ENCODE measurements at places on chromosomes 5 and 9. TPM values are rescaled to one million over a fixed set of nuclear protein-coding genes. Genes with fewer than 3 reads are reported as not detected.
A peak's percentile ranks its signal among the peaks of the same experiment; 100 is the strongest.

Gene EGFL7
- polyA plus RNA-seq: 73.4 TPM

GRCh38 chr5:69300537-69301203 lies 31.9 kb downstream of the CCDC125 start:
- DNase-seq: no peak

GRCh38 chr5:114311968-114312367 lies 49.9 kb upstream of the KCNN2 start:
- no peak for DNase-seq

- DNase-seq: no peak
These were observed 276.1 kb downstream of the TAF11L14 start for GRCh38 chr5:17910318-17910717.

Gene FOXI1
- not detected for polyA plus RNA-seq

GRCh38 chr9:77010527-77010926 lies 8.9 kb upstream of the FOXB2 start:
- DNase-seq: no peak

DNA sequence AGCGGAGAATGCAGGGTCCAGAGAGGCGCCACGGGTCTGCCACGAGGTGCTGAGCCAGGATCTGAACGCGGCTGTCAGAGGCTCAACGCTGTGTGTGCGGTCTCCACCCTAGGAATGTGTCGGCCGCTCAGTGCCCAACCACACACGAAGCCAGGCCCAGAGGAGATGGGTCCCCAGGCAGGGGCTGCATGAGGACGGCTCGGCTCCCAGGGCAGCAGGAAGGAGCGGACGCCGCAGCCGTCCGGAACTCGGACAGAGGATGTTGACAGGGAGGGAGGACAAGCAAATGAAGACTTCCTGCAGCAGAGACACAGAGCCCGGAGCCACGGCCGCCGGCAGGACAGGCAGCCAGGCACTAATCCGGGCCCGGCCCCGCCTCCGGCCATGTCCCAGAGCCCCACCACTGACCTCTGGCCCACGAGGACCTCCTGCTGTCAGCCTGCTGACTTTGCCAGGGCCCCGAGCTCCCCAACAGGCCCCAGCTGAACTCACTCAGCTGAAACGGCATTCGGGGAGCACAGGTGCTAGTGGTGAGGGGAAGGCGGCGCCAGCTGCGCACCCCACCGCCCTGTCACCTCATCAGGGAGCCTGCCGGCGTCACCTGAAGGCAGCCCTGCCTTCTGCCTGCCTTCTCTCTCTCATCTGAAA lies 12.7 kb downstream of the VAV2 start:
- peak; percentile 51 for DNase-seq

Gene AK8
- polyA plus RNA-seq: not detected

Gene PSAT1
- polyA plus RNA-seq: 0.31 TPM

- DNase-seq: no peak
These were observed 1.1 kb upstream of the CMBL start for GRCh38 chr5:10308844-10309243.

Gene STKLD1
- polyA plus RNA-seq: 0.46 TPM

- DNase-seq: peak; percentile 63
These were observed 12.0 kb upstream of the OLFM1 start for GRCh38 chr9:135075234-135076142.

Gene GABBR2
- 0.08 TPM for polyA plus RNA-seq

DNA sequence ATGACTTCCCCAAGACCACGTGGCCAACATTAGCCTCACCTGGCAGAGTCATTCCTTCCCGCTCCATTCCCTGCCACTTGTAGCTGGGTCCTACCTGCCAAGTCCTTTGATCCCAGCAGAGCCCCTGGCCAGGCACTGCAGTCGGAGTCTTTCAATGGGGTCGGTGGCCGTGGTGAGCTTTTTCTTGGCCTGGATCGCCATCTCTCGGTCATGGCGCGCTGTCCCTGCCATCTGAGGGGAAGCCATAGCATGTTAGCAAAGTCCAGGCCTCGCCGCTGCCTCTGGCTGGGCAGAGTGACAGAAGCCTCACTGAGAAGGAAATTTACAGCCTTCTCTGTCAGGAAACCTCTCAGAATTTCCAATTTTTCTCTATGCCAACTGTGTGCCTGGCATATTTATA lies 17.5 kb downstream of the CAPSL start:
- DNase-seq: no peak

DNA sequence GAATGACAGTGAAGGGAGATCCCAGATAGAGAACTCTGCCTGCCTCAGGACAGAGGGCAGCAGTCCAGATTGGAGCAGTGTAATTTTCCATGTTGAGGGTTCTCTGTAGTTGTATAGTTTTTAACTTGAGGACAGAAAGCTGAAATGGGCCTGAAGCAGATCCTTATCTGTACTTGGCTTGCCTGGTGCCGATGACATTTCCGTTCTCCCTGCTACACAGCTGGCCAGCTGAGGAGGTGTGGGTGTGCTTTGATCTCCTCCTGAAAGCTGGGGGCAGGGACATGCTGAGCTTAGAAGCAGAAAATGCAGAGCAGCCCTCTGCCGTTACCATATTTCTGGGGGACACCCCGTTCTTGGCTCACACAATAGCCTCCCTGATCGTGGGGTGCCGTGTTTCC lies 10.5 kb downstream of the GLRX start:
- peak; percentile 34 for DNase-seq

GRCh38 chr9:95506678-95507463 lies 9.9 kb downstream of the PTCH1 start:
- peak; percentile 34 for DNase-seq

- no peak for DNase-seq
These were observed 89.0 kb downstream of the HRH2 start for GRCh38 chr5:175746851-175747250.

DNA sequence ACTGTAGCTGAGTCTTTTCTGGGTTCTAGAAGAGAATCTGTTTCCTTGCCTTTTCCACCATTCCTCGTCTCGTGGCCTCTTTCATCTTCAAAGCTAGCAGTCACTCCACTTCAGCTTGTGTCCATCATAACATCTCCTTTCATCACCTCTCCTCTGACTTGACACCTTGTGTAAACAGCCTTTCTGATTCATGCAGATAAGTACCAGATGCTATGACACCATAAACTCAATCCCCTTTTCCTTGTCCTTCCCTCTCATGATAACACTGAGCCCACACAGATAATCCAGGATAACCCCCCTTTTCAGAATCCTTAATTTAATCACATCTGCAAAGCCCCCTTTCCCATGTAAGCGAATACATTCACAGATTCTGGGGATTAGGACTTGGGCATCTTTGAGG lies 95.5 kb downstream of the SNX24 start:
- no peak for DNase-seq

DNA sequence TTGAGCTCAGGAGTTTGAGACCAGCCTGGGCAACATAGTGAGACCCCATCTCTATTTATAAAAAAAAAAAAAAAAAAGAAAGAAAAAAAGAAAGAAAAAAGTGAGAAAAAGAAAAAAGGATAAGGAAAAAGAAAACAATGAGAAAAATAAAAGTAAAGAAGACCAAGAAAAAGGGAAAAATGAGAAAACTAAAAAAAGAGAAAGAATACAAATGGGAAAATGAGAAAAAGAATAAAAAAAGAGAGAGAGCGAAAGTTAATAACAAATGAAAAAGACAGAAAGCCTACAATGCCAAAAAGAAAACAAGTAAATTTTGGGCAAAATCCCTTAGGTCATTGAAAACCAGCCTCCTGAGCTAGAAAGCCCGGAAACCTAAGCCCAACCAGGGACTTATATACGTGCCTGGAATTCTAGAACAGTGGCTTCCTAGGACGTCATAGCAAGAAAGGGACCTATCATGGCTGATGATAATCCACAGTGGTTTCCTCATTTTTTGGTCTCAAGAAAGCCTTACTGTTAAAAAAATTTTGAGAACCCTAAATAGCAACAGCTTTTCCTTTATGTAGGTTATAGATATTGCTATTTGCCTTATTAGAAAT lies 131.7 kb upstream of the CLINT1 start:
- no peak for DNase-seq

DNA sequence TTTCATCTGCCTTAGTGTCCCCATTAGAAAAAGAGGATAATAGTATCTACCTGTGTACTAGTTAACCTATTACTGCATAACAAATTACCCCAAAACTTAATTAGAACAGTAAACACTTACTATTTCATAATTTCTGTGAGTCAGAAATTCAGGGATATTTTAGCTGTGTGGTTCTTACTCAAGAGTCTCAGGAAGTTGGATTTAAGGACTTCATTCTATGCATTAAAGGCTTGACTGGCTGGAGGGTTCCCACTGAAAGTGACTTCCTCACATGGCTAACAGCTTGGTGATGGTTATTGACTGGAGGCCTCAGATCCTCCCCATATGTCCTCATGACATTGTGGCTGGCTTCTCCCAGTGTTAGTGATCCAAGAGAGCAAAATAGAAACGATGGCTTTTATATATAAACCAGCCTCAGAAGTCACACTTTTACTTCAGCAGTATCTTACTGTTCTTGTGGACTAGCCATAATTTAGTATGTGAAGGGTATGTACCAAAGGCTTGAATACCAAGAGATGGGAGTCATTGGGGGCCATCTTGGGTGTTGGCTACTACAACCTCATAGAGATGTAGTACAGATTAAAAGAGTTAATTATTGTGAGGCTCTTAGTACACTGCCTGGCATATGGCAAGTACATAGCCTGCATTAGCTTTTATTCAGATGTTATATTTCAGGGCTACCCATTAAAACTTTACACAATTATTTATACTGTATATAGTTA lies 9.9 kb downstream of the RAD23B start:
- DNase-seq: no peak

Gene CTXN3
- 0.40 TPM for polyA plus RNA-seq

GRCh38 chr5:173796721-173797495 lies 91.2 kb upstream of the CPEB4 start:
- no peak for DNase-seq

DNA sequence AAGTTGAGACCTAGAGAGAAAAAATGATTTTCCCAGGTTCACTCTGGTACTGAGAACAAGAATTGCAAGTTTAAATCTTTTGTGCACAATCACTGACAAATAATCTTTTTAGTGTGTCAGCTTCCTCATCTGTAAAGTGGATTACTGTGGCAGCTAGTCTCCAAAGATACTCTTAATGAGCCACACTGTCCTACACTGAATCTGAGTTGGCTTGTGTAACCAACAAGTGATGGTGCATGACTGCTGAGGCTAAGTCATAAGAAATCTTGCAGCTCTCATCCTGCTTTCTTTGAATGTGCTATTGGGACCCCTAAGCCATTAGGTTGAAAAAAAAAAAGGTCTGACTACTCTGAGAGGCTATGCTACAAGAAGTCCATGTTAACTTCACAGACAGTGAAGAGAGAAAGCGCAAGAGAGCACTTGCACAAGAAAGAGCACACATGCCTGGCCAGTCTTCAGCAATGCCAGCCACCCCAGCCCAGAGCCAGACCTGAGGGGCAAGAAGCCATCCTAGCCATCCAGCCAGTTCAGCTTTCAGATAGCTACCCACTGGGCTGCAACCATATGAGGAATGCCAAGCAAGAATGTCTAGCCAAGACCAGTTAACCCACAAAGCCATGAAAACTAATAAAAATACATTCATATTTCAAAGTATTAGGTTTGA lies 419.4 kb downstream of the RAB3C start:
- peak; percentile 44 for DNase-seq

Gene DNM1
- 1.5 TPM for polyA plus RNA-seq

Gene FAM114A2
- polyA plus RNA-seq: 23.2 TPM

DNA sequence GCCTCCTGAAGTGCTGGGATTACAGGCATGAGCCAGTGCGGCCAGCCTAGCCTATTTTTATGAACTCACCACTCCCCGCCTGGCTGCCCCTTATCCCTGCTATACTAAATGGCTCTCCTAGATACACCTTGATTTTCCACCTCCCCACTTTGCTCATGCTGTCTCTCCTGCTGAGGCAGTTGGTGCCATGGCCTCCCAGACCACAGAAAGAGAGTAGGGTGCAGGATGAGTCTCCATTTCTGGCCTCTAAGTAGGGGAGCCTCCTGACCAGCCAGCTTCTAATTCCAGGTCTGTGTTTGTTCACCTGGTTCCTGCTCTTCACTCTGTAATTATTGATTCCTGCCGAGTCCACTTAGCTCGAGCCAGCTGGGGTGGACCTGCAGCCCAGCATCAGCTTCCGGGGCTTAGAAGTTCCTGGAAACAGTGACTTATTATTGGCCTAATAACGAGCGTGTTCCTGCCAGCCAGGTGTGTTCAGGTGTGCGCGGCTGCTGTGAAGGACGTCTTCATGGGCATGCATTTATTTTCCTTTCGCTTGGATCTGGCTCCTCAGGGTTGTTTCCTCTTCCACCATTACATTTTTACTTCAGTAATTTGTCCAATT lies 34.0 kb downstream of the ZNF618 start:
- no peak for DNase-seq

Gene SH3TC2
- 0.60 TPM for polyA plus RNA-seq

Gene BAAT
- 0.08 TPM for polyA plus RNA-seq

DNA sequence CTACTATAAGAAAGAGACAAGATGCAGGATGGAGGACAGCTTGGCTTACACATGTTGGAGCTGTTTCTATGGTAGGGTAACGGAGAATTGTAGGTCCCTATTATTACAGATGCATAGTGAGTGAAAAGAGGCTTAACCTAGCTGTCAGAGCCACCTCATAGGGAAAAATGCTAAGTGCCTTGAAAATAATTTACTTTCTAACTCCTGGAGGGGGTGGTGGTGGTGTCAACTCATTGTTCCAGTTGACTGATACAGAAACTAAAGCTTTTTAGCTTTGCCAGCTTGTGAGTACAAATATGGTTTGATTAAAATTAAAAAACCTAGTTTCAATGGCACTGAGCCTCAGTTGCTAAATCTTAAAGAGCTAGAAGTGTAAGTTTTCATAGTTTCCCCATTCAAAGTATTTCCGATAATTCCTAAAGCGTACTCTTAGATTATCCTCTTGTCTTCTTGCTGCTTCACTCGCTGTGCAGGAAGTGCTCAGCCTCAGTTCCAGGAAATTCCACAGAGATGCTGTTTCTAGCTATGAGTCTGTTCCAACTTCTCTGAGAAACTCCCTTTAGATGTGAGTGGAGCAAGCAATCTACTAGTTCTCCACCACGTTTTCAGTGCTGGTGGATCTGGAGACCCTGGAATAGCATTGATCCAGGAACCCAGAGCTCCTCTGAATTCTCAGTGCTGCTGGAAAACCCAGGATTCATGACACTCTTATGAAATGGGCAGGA lies 265.2 kb downstream of the DMAC1 start:
- DNase-seq: no peak
